ENCODE measurements at places on chromosomes 6 and 20.

- no peak for DNase-seq
Observed at GRCh38 chr6:166312832-166313231, 4.6 kb upstream of the PRR18 start.

GRCh38 chr6:157020881-157021343 lies 243.7 kb downstream of the ARID1B start:
- no peak for DNase-seq

GRCh38 chr20:52172392-52173047 lies 19.1 kb downstream of the ZFP64 start:
- DNase-seq, result no peak

- no peak for DNase-seq
Observed at GRCh38 chr20:46282669-46283068, 25.6 kb downstream of the CDH22 start.

- peak; percentile 58 for DNase-seq
Observed at GRCh38 chr6:5471044-5471443, 209.7 kb downstream of the FARS2 start.

- DNase-seq, result no peak
Observed at GRCh38 chr6:45487645-45488044, 109.9 kb upstream of the SUPT3H start.

DNA sequence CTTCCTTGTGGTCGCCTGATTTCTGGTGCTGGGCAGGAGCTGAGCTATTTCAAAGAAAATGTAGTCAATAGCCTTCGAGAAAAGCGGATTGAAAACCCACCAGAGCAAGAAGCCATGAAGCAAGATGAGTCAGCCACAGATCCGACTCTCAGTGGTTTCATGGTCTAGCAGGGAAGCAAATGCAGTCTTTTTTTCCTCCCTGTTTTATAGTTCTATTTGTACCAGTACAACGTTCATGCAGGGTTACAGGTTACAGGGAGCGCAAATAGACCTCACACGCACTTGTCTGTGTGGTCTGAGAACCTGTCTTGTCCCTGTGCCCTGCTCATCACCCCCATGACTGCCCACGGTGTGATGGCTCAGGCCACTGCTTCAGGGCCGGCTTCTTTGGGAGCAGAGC lies 309.8 kb upstream of the SUPT3H start:
- no peak for DNase-seq

GRCh38 chr6:69164564-69165229 lies 529.6 kb downstream of the ADGRB3 start:
- DNase-seq, result no peak

DNA sequence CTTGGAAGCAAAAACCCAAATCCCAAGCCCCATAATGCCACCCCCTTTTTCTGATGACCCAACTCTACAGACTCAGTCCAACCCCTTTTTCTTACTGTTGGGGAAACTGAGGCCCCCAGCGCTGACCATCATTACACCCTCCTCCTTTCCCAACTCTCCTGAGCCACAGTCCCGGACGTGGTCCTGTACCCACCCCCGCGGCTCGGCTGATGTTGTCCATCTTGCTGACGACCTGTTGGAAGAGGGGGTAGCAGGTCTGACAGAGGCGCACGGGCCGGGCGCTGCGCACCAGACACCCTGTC lies 533 bp downstream of the OSTM1 start:
- no peak for DNase-seq

- DNase-seq, result no peak
Observed at GRCh38 chr20:36856195-36856594, 19.7 kb upstream of the TLDC2 start.

GRCh38 chr20:42193119-42193518 lies 574.9 kb upstream of the CHD6 start:
- no peak for DNase-seq

DNA sequence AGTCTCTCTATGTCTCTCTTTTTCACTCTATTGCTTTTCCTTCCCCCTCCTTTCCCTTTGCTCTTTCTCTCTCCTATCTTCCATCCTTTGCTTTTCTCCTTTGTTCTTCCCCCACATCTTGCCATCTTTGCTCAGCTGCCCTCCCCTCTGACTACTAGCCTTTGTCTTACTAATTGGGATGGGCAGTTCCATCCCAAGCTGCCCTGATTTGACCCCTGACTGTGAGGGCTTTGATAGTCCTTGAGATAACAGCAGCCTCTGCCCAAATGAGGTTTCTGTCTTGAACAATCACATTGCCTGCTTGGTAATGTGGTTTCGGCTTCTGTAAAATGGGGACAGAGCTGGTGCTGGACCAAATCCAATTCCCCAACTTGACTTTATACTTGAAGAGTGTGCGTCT lies 327.7 kb downstream of the DHX35 start:
- DNase-seq, result no peak

- no peak for DNase-seq
Observed at GRCh38 chr6:115545672-115545986, 515.1 kb downstream of the FRK start.

- no peak for DNase-seq
Observed at GRCh38 chr20:34647737-34648136, 29.2 kb downstream of the PIGU start.

DNA sequence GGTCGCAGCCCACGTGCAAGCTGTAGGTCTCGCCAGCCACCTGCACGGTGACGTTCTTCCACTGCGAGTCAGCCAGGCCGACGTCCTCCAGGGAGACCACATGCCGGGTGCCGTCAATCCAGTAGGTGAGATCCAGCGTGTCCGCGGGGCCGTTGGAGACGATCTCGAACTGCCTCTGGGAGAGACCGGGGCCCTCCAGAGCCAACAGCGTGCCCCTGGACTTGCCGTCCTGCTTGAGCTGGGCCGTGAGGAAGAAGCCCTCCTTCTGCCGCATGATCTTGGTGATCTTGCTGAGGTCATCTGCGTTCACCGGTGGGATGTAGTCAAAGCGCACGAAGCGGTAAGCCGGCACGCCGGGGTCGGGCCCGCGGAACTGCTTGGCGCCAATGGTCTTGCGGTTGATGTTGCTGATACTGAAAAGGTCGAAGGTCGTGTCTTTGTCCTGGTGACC lies 5.1 kb downstream of the THBS2 start:
- DNase-seq, result no peak

- no peak for DNase-seq
Observed at GRCh38 chr6:6926856-6927255, 180.9 kb upstream of the RREB1 start.

- no peak for DNase-seq
Observed at GRCh38 chr20:34065260-34065659, 46.8 kb downstream of the EIF2S2 start.

GRCh38 chr6:142932889-142933288 lies 12.1 kb downstream of the HIVEP2 start:
- DNase-seq, result no peak

DNA sequence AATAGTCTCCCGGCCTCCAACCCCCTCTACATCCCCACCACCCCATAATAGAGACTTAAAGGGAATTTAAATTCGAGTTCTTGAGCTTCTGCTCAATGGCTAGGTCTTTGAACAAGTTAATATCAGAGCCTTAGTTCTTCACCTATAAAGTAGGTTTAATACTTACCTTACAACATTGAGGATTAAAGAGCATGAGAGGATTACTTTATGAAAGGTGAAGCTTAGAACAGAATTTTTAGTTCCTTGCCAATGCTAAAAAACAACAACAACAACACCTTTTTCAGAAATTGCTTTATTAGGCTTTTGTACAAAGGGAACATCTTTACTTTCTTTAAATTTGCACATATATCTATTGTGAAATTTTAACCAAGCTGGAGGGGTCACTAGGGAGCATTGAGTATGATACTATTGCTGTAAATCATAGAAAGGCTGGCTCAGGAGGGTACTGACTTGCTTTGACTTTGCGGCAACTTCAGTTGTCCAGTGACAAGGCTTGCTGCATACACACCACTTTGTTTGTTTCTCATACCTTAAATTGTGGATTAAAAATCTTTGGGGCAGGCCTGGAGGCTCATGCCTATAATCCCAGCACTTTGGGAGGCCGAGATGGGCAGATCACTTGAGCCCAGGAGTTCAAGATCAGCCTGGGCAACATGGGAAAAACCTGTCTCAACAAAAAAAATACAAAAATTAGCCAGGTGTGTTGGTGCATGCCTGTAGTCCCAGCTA lies 9.7 kb downstream of the TOP1 start:
- DNase-seq, result no peak

DNA sequence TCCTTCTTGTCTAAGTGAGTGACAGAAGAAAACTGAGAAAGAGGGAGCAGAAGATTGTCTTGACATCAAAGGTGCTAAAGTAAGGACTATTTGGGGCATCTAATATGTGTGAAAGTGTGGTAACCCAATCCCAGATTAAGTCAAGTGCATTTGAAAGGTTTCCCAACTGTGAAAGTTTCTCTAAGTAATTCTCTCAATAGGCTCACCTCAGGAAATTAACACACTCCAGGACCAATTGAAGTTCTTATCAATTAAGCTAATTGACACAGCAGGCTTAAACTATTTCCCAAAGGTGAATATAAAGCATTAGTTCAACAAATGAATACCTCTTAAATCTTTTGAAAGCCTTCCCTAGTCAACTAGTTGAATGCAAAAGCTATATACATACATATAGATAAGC lies 212.8 kb upstream of the FUT9 start:
- no peak for DNase-seq

GRCh38 chr6:116034327-116034726 lies 26.4 kb downstream of the FRK start:
- DNase-seq, result no peak

DNA sequence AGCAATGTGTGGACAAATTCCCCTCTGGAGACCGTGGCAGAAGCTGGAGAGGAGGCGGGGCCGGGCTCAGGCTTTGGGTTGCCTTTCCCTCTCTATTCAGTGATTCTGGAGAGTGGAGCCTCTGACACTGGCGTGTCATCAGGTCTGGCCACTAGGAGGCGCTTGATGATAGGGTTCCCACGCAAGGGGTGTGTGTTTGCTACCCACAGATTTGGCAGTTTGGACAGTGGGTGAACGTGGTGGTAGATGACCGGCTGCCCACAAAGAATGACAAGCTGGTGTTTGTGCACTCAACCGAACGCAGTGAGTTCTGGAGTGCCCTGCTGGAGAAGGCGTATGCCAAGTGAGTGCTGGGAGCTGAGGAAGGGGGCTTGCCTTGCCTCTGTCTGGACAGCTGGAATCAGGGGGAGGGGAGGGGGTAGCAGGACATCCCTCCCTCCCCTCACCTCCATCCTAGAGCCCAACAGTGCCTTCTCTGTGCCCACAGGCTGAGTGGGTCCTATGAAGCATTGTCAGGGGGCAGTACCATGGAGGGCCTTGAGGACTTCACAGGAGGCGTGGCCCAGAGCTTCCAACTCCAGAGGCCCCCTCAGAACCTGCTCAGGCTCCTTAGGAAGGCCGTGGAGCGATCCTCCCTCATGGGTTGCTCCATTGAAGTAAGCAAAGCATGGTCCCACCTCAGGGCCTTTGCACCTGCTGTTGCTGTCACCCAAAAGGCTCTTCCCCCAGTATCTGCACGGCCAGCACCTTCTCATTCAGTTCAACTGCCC lies 14.3 kb downstream of the CAPN11 start:
- peak; percentile 79 for DNase-seq

DNA sequence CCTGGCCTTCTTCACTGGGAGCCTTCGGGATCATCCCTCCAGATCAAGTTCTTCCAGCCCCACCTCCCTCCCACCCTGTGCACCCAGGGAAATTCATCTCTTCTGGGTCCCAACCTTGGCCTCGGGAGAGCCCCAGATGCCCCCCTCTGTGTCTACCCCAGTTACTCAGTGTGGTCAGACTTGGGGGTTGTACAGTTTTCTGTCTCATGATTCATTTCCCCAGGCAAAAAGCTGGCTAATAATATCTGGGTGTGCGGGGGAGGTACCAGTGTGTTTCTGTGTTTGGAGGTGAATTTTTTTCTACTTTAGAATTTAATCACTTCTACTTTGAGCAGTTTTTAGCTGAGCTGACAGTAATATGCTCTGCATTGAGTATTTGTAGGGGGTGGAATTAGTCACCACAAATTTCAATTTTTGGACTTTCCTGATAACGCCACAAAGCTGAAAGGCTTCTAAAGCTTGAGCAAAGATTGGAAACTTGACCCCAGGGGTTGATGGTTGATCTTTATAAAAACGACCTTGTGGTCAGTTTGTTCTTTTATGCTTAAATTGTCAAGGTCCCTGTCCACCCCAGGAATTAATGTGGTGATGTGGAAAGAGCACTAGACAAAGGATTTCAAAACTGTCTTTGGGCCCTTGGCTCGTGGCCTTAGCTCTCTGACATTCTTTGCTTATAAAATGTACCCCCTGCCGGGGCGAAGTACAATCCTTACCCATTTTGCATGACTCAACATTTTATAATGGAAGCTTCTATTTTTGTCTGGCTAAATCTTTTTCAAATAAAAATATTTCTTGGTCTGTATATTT lies 284.7 kb upstream of the TAB2 start:
- DNase-seq, result no peak

DNA sequence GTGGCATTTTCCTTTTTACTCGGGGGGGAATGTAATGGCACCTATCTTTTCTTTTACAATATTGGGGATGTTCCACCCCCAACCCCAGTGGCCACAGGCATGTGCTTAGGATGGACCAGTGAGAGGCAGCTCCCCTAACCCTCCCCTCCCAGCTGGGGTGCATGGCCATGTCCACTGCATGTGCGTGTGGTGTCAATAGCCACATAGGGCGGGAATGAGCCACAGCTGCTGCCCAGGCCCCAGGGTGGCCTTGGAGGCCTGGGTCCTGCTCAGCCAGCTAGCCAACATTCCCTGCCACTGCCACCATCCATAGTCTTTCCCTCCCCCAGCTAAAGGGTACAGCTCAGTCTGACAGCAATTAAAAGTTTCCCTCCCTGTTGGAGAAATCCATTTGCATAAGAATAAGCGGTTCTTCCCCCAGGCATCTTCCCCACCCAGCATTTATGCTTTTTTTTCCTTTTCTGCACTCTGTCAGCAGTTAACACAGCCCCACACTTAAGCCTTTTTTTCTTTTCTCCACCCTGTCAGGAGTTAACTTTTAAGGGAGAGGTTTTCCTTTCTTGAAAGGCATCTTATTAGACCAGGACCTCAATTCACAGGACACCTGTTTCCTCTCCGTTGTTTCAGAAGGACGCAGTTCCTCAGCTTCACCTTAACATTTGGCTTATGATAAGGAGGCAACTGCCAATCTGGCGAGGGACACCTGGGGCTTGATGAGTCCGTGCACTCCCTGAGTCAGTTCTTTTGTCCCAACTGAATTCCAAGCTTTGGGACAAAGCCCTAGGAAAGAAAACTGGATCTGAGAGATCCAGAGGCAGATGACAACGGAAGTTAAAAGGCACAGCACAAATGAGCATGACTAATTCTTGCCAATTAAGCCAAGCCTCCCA lies 121.4 kb downstream of the TPBG start:
- DNase-seq, result no peak

GRCh38 chr20:53626584-53626983 lies 32.9 kb upstream of the ZNF217 start:
- no peak for DNase-seq

DNA sequence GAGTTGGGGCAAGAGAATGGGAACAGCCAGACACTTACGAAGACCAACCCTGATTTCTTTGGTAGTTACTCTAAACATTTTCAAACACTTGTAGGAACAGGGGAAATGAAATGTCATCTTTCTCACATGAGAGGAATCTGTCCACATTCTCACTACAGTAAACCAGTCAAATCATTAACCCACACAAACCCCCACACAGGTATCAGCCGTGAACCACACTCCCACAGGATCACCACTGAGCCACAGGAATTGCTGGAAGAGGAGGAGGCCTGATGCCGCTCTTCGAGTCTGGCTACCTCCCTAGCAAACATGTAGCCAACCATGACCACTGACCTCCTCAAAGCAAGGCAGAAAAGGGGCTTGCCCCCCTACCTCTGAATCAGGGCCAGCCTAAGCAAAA lies 6.9 kb upstream of the RSPO3 start:
- DNase-seq, result no peak

- DNase-seq, result no peak
Observed at GRCh38 chr6:3571250-3571681, 114.4 kb upstream of the SLC22A23 start.

GRCh38 chr6:118931436-118931835 lies 3.5 kb downstream of the MCM9 start:
- no peak for DNase-seq

GRCh38 chr6:128071212-128071611 lies 170.4 kb upstream of the THEMIS start:
- no peak for DNase-seq
